ENCODE measurements at places on chromosomes 7 and 10.

DNA sequence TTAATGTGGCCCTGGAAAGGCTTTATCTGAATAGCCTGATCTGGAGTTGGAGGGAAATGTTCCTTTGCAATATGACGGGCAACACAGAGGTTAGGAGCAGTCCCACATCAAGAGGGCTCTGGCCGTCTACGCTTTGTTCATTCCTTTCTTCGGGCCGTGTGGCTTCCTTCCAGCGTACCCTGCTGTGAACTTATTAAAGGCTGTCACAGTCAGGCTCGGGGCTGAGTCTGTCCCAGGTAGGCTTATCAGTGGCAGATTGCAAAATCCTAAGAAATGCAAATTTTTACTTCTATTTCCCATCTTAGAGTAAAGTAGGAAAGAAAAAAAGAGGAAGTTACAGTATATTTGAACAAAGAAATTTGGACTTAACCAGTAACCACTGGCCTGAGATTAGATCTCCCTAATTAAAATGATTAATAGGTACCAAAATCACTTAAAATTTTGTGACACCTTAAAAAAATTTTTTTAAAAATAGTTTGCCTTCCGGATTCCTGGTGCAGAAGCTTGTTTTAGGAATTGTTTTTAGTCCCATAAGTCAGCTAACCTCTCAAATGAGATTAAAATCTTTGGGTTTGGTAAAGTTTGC is 453.1 kb upstream of the MKI67 start:
- no peak for DNase-seq

DNA sequence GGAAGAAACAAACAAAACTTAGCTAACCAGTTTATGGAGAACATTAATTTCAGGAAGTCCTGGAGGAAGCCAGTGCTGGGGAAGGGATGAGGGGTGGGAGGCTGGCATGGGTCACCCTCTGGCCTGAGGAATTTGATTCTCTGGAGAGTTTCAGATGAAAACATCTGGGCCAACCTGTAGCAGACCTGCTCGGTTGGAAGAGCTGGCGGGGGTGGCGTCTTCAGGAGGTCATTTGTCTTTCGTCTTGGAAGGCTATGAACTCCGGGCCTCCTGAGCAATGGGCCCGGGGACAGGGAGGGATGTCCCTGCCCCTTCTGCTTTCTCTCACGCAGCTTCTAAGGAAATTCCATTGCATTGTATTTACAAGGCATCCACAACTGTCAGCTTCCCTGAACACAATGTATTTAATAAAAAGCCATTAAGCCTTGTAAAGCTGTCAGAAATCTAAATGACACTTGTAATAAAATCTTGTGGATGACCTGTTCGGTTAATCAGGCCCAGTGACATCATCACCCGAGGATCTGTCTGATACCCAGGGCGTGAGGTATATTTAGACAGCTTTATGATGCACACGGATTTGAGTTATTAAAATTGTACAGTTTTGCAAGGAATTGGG is 250.5 kb downstream of the RAB11FIP2 start:
- DNase-seq: no peak

GRCh38 chr10:113202011-113202410 is 252.0 kb downstream of the TCF7L2 start:
- no peak for DNase-seq

DNA sequence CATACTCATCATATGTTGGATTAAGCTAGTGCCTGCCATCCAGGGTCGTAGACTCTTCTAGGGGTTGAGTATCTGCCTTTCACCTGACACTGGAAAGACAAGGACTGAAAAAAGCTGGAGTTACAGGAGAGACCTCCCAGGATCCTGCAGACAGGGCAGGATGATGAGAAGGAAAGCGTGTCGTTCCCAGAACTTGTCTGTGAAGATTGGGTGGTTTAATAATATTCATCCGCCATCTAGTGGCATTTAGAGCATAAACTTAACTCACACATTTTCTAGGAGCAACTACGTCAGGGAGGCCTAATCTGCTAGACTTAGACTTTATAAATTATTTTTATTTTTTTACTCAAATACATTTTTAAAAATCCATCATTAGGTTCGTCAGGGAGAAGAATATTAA is 59.6 kb downstream of the ADRB1 start:
- DNase-seq: peak; percentile 16

DNA sequence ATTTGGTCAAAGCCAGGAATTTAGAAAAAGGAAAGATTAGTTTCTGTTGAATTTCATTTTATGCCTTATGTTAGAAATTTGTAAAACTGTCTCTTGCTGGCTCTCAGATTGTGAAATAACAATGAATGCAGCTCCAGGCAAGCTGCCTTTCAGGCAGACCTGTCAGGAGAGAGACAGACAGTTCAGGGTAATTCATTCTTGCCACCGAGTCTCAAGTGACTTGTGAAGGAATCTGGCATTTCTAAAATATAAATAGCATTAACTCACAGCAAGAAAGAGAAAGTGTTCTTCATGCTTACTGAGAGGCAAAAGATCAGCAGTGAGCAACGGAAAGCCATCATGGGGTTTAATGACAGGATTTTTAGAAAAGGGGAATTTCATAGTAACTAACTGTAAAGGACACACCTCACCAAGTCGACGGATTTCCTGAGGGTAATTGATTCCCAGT is 442.3 kb upstream of the AKR1E2 start:
- DNase-seq: no peak

GRCh38 chr10:14389981-14390590 is 59.4 kb upstream of the FRMD4A start:
- DNase-seq: peak; percentile 87

- DNase-seq: no peak
These were observed 604.3 kb downstream of the IPMK start for GRCh38 chr10:57663401-57663800.

DNA sequence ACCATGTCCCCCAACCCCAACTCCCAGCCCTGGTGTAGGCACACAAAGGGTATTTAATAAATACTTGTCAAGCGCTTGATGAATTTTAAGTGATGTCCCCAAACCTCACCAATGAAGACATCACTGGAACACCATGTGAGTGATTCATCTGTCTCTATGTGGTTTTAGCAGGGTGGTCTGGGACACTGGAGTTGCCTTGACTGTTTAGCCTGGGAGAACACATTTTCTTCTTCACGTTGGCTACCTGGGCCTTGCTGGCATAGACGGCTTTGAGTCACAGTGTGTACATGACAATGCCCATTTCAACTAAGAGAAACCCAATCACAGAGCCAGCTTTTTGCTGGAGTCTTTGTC is 24.8 kb upstream of the SHH start:
- DNase-seq: no peak

DNA sequence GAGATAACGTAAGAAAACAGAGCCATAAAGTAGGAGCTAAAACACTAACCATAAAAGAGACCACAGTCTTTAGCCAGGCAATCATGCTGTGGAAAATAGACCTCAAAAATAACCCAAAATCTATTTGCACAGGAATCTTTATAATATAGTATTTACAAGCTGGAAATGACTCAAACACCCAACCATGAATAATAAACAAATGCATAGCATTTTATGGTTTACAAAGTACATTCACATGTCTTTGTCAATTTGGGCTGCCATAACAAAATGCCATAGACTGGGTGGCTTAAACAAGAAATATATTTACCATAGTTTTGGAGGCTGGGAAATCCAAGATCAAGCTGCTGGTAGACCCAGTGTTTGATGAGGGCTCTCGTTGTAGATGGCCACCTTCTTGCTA is 65.5 kb upstream of the GRB10 start:
- no peak for DNase-seq
